ENCODE measurements at places on chromosomes 5 and 9. TPM values are rescaled to one million over a fixed set of nuclear protein-coding genes. Genes with fewer than 3 reads are reported as not detected.

Gene FOXD4L6
- not detected for total RNA-seq

Gene SLC6A19
- total RNA-seq: not detected

Gene LRRC19
- not detected for total RNA-seq

Gene MLANA
- total RNA-seq: not detected

Gene TAS2R1
- total RNA-seq: not detected

- peak overlapping the region; percentile 98 for H3K27ac ChIP-seq
- H3K4me3 ChIP-seq: peak overlapping the region; percentile 98
- H3K4me1 ChIP-seq: peaks cover 68% of the 10 kb centered on the region
- H3K36me3 ChIP-seq: no peaks in the 10 kb centered on the region
- no peak for DNase-seq
- H3K27me3 ChIP-seq: no peaks in the 10 kb centered on the region
Measured at GRCh38 chr9:130837002-130837511, 2.0 kb downstream of the ABL1 start.

- peak overlapping the region; percentile 81 for H3K4me3 ChIP-seq
- H3K27ac ChIP-seq: peak overlapping the region; percentile 66
- peaks cover 21% of the 10 kb centered on the region for H3K4me1 ChIP-seq
- no peaks in the 10 kb centered on the region for H3K27me3 ChIP-seq
Measured at GRCh38 chr5:107704681-107705401, 34.1 kb upstream of the EFNA5 start.

DNA sequence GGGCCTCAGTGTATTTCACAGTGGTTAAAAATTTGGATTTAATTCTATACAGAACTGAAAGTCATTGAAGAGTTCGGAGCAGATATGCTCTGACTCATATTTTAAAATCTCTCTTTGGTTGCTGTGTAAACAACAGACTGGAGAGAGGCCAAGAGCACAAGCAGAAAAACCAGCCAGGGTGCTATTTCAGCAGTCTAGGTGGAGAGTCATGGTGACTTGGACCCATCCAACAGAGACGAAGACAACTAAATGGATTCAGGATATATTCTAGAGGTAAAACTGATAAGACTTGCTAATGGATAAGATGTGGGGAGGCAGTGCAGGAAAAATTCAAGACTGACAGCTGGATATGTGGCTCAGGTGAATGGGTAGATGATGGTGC lies 168.9 kb downstream of the MAPKAP1 start:
- no peak for DNase-seq
- peaks cover 7% of the 10 kb centered on the region for H3K4me1 ChIP-seq
- peak overlapping the region; percentile 89 for H3K27ac ChIP-seq
- no peaks in the 10 kb centered on the region for H3K27me3 ChIP-seq

- H3K36me3 ChIP-seq: peaks cover 1% of the 10 kb centered on the region
- DNase-seq: no peak
- no peak overlapping the region for H3K27ac ChIP-seq
- no peaks in the 10 kb centered on the region for H3K27me3 ChIP-seq
Measured at GRCh38 chr9:112705768-112706427, 12.0 kb downstream of the INIP start.

GRCh38 chr5:8634219-8634618 lies 765.3 kb downstream of the MTRR start:
- peaks cover 14% of the 10 kb centered on the region for H3K4me1 ChIP-seq
- no peak overlapping the region for H3K4me3 ChIP-seq
- no peak for DNase-seq
- H3K27me3 ChIP-seq: no peaks in the 10 kb centered on the region
- no peaks in the 10 kb centered on the region for H3K36me3 ChIP-seq
- H3K27ac ChIP-seq: no peak overlapping the region

GRCh38 chr9:110202232-110202631 lies 5.7 kb downstream of the C9orf152 start:
- H3K27me3 ChIP-seq: peaks cover 9% of the 10 kb centered on the region
- no peak overlapping the region for H3K27ac ChIP-seq
- H3K4me1 ChIP-seq: no peaks in the 10 kb centered on the region
- DNase-seq: no peak

GRCh38 chr5:82417776-82418607 lies 139.8 kb upstream of the RPS23 start:
- no peak overlapping the region for H3K4me3 ChIP-seq
- peaks cover 35% of the 10 kb centered on the region for H3K4me1 ChIP-seq
- H3K27me3 ChIP-seq: no peaks in the 10 kb centered on the region
- DNase-seq: no peak

DNA sequence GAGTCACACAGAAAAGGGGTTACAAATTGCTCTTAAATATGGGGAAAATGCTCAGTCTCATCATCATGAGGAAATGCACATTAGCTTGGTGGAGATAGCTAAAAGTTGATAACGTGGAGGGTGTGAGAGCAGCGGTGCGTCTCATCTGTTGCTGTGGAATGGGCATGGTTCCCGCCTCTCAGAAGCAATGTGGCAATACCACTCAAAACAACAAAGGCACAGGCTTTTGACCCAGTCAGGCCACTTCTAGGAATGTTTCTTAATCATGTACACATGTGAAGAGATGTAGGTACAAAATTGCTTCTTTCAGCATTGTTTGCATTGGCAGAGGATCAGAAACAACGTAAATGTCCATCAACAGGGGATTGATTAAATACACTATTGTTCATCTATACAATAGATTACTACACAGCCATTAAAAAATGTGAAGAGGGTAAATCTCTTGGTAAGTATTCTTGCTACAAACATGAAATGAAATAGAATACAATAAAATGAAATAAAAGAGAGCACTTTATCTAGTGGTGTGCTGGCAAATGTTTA lies 212.6 kb upstream of the MSX2 start:
- DNase-seq: no peak
- H3K4me1 ChIP-seq: peaks cover 3% of the 10 kb centered on the region
- no peak overlapping the region for H3K4me3 ChIP-seq
